ENCODE measurements at places on chromosomes 6 and 20. TPM values are rescaled to one million over a fixed set of nuclear protein-coding genes. Genes with fewer than 3 reads are reported as not detected.

PTCHD4 gene
- total RNA-seq = 0.07 TPM

MAS1 gene
- total RNA-seq = not detected

SLC13A3 gene
- not detected for total RNA-seq

TTK gene
- total RNA-seq = 20.5 TPM

WFDC12 gene
- total RNA-seq = not detected

TMEM242 gene
- total RNA-seq = 8.7 TPM

TMEM244 gene
- not detected for total RNA-seq

PPIL6 gene
- total RNA-seq = 3.6 TPM

KHDC1L gene
- not detected for total RNA-seq

VTA1 gene
- total RNA-seq = 39.3 TPM

SLC17A4 gene
- not detected for total RNA-seq

SAMD10 gene
- total RNA-seq = not detected

ERVFRD-1 gene
- total RNA-seq = not detected

FAM135A gene
- total RNA-seq = 16.2 TPM

BPIFB4 gene
- total RNA-seq = not detected

BTNL2 gene
- total RNA-seq = not detected

CCN5 gene
- 27.5 TPM for total RNA-seq

CRYBG1 gene
- 0.70 TPM for total RNA-seq

OR2H1 gene
- not detected for total RNA-seq

RNASET2 gene
- total RNA-seq = 17.1 TPM

MSH5 gene
- total RNA-seq = 15.5 TPM

GLP1R gene
- not detected for total RNA-seq

KCNB1 gene
- total RNA-seq = 3.6 TPM
